Upper lobe of left lung (tissue), 6 donors: ENCODE measurements at places on chromosomes 2 and 18. TPM values are rescaled to one million over a fixed set of nuclear protein-coding genes. Genes with fewer than 3 reads are reported as not detected.

GRCh38 chr18:55672574-55673361, 84.8 kb upstream of the TCF4 start:
- H3K4me1 ChIP-seq, result no peaks in the 10 kb centered on the region
- no peaks in the 10 kb centered on the region for H3K27me3 ChIP-seq
- DNase-seq, result no peak
- no peaks in the 10 kb centered on the region for H3K36me3 ChIP-seq

The TLX2 gene
- total RNA-seq, result 0.26 TPM

The ITGAV gene
- 60.9 TPM for total RNA-seq

The INHBB gene
- total RNA-seq, result 4.2 TPM

The NOSTRIN gene
- 110 TPM for total RNA-seq

The KCNE4 gene
- 0.30 TPM for total RNA-seq

The FOXD4L1 gene
- 0.64 TPM for total RNA-seq
